ENCODE measurements at places on chromosomes 7 and 10.

- no peak for DNase-seq
These were observed 16.1 kb upstream of the FKBP9 start for GRCh38 chr7:32941181-32941580.

DNA sequence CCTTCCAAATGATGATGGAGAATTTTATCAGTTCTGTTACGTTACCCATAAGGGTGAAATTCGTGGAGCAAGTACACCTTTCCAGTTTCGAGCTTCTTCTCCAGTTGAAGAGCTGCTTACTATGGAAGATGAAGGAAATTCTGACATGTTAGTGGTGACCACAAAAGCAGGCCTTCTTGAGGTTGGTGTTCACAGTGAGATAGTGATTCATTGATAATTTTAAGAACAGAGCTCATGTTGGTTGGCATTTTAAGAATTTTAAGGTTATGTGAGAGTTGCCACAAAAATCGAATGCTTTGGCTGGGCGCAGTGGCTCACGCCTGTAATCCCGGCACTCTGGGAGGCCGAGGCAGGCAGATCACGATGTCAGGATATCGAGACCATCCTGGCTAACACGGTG, 25.9 kb downstream of the TAX1BP1 start:
- no peak for DNase-seq

DNA sequence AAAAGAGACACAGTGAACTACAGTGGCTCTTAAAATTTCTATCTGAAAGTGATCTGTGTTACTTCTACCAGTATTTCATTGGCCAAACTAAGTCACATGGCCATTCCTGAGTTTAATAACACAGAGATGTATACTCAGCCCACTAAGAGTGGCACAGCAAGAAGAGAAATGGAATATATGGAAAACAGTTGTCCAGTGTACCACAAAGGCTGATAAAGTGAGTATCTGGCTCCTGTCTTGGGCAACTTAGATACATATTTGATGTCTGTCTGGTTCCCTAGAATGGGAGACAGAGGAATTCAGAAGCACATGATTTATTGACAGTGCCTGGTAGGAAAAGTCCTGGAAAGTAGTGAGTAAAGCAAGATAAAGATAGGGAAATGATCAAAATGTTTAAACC, 10.1 kb upstream of the PON1 start:
- no peak for DNase-seq

- DNase-seq = no peak
These were observed 770.2 kb downstream of the GRID1 start for GRCh38 chr10:85596389-85596788.

GRCh38 chr10:97179731-97180362, 5.9 kb downstream of the SLIT1 start:
- DNase-seq = no peak

GRCh38 chr7:116224492-116225098, 14.3 kb downstream of the TES start:
- DNase-seq = no peak

GRCh38 chr7:13882051-13882450, 107.4 kb downstream of the ETV1 start:
- no peak for DNase-seq

DNA sequence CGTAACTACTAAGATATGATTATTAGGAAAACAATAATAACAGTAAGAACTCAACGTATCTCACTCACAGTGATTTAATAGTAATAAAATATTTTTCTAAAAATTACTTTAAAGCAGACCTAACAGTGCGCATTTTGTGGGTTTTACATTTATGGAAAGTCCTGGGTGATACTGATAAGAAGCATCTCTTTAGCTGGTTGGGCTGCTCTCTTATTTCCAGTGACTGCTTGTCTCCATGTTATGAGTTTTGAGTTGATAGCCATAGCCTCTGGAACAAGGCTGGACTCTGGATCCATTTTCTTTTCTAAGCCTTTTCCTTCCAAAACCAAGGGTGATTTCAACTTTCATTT, 29.5 kb upstream of the INHBA start:
- DNase-seq = no peak

DNA sequence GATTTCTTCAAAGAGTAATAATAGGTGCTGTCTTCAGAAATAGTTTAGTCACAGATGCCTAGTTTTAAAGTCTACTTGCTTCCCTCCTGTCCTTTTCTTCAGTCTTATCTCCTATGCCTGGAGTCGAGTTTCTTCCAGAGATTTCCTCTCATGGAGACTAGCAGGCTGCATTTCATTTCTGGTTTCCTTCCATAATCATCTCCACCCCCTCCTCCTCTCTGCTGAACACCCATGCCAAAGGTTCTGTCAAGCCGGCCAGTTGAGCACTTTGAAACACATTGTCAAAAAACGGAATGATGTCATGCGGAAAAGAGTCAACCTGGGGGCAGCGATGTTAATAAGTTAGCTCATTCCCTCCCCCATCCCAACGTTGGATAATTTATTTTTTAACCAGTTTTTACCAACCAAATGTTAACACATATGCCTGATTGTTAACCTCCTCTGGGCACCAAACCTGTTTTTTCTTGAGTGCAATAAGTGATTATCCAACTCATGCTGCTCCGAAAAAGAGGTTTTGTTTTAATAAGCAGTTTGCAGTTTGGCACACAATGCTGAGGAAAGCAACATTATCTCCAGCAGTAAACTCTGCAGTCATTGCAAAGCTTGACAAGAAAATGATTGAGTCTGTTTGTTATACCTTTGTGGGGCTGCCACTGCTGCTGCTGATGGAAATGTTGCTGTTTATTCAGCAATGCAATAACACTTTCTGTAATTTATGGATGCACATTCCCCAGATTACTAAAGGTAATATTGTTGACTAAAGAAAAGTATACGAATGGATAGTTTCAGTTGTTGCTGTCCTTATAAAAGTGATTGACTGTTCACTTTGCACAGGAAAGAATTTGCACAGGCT, 161.6 kb downstream of the LRMDA start:
- no peak for DNase-seq

DNA sequence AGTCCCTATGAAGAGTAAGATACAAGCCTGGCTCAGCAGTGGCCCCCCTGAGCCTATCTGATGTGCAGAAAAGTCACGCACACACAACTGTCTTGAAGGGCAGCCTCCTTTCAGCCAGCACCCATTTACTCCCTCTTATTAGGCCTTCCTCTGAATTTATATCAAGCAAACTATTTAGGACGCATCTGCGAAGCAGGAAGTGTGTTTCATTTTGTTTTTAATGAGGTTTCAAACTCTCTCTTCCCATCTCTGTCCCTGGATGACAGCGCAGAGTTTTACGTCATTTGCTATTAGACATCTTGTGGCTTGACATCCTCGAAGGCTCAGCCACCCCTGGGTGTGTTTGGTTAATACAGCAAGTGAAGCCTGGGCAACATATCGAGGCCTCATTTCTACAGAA, 79.5 kb downstream of the CUX1 start:
- DNase-seq = no peak

DNA sequence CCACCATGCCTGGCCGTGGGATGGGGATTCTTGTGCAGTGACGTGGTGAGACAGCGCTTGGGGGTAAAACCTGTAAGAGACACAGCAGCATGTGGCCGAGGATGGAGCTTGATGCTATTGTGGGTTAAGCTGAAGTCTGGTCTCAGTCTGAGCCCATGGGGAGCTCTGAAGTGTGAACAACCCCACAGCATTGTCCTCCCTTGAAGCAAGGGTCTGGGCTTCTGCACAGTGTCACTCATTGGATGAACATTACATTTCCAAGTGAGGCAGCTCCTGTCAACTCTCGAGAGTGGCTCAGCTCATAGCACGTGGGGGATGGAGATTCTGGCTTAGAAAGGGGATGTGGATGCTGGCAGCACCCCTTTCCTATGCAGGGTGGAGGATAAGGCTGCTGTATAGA, 32.2 kb upstream of the ZNF438 start:
- no peak for DNase-seq

DNA sequence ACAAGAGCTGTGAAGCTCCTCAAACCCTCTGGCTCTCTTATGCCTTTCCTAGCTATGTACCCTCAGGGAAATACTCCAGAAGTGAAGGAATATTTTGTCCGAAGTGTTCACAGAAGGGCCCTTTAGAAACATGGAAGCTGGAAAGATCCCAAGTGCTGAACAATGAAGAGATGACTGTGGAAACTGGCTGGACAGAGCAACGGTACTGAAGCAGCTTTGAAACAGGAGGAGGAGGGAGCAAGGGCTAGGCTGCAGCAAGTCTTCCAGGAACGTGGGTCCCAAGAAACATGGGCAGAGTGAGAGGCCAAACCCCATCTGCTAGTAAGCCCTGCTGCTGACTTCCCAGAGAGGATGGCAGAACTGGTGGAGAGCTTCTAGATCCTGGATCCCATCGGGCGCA, 3.0 kb upstream of the PSAP start:
- DNase-seq = no peak

DNA sequence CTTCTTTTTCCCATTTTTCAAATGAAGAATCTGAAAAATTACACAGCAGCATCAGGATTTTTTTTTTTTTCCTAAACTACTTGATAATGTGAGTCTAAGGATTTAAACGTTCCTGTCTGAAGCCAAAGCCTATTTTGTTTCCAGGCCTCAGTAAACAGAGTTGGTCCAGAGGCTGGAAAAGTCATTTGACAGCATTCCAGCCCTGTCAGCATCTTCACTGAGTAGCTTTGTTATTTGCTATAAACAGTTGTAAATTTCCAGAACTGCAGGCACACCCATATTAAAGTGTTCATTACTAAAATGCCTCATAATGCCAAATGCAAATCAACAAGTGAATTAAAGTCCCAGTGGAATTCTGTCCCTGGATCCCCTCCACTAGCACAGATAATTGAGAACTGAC, 35.5 kb upstream of the KMT2E start:
- no peak for DNase-seq

- DNase-seq = no peak
These were observed 379.7 kb upstream of the ZMIZ1 start for GRCh38 chr10:78688901-78689583.

- DNase-seq = no peak
These were observed 74.8 kb upstream of the GPR37 start for GRCh38 chr7:124840435-124840834.

DNA sequence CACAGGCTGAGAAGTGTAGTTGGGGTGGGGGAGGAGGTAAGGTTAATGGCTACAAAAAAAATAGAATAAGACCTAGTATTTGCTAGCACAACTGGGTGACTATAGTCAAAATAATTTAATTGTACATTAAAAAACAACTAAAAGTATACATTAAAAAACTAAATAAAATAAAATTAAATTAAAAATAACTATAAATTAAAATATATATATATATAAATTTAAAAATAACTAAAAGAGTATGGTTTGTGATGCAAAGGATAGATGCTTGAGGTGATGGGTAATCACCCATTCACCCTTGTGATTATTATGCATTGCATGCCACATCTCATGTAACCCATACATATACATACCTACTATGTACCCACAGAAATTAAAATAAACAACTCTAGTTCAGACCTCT, 762.5 kb downstream of the SORCS1 start:
- no peak for DNase-seq

DNA sequence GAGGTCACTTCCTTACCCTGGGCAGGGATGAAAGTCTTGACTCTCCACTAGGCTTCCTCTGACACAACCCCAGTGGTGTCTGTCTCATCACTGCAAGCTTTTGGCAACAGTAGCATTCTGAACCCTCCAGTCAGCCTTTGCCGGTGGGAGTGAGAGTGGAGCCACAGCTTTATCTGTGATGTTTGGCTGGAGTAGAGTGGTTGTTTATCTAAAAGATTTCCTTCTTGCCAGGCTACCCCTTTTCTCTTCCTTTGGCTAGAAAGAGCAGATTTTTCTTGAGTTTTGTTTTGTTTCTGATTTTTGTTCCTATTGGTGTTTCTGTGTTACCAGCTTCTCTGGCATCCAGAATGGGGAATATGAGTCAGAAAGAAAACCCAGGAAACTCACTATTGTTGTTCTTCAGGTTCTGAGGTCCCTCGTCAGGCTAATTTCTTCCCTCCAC, 98.9 kb upstream of the KIF5B start:
- DNase-seq = no peak

DNA sequence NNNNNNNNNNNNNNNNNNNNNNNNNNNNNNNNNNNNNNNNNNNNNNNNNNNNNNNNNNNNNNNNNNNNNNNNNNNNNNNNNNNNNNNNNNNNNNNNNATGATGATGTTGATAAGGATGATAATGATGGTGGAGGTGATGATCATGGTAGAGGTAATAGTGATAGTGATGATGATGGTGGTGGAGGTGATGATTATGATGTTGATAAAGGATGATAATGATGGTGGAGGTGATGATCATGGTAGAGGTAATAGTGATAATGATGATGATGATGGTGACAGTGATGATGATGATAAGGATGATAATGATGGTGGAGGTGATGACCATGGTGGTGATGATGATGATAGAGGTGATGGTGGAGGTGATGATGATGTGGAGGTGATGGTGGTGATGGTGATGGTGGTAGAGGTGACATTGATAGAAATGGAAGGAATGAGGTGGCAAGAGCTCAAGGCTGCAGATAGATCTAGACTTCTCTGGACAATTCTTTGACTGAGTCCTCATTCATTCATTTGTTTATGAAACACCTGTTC, 47.8 kb downstream of the FAM20C start:
- no peak for DNase-seq

- DNase-seq = peak; percentile 14
These were observed 225.1 kb upstream of the GRB10 start for GRCh38 chr7:51007551-51008505.

DNA sequence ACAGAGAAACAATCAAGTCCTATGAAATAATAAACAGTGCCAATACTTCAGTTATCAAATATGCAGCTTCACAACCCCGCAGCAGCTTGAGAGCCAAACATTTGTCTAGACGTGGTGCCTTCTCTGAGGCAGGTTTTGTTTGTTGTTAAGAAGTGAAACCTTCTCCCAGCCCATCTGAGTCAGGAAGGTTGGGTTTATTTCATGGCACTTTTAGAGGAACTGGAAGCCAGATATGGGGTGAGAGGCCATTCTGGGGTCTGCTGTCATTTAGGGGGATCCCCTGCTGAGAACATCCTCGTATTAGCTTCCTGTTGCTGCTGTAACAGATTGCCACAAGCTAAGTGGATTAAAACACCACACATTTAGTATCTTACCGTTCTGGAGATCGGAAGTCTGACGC, 113.6 kb downstream of the GRK5 start:
- no peak for DNase-seq

DNA sequence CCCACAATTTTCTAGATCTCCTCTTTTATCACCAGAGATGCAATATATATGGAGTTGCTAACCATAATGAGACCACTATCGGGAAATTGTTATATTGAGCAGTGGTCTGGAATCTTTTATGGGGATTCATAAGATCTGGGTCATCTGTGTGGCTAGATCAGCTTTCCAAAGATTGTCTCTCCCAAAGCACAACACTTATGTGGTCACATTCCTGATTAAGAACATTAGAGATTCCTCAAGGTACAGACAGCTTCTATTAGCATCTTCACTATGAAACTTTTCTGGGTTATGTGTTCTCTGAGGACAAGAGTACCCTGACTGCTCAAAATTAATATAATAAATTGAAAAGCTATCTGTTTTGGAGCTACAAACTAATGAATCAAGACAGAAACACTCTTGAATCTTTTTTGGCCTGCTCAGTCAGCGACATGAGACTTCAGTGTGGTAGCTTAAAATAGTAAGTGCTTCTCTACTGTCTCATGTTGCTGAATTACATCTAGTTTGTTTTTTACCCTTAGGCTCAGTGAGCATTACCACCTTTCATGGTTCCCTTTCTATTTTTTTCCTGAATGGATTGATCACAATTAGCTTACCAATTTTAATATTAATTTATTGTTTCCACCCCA, 42.6 kb upstream of the STRIP2 start:
- DNase-seq = no peak
